ENCODE measurements at places on chromosomes 12 and 14. TPM values are rescaled to one million over a fixed set of nuclear protein-coding genes. Genes with fewer than 3 reads are reported as not detected.

- no peak for DNase-seq
Observed at GRCh38 chr14:36478782-36479181, 41.2 kb downstream of the NKX2-1 start.

DNA sequence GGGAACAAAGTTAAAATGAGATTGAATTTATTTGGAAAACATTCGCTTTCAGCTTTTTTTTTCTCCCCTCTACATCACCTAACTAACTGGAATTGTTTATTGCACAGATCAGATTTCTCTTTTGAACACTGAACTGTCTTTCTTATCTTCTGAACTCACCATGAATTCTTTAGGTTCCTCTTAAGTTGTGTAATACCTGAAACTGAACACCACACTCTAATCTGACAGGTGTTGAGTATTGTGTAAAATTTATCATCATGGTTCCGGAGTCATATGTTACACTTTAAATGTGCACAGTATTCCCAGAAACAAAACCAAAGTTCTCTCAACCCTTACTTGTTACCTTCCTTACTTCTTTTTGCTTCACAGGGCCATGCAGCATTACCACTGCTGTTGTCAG lies 66.8 kb downstream of the TGFB3 start:
- no peak for DNase-seq

GRCh38 chr12:93966516-93967133 lies 181.8 kb upstream of the PLXNC1 start:
- DNase-seq, result no peak

- no peak for DNase-seq
Observed at GRCh38 chr12:132596016-132596415, 14.4 kb downstream of the LRCOL1 start.

GRCh38 chr14:23071921-23072539 lies 14.7 kb upstream of the CDH24 start:
- no peak for DNase-seq

DNA sequence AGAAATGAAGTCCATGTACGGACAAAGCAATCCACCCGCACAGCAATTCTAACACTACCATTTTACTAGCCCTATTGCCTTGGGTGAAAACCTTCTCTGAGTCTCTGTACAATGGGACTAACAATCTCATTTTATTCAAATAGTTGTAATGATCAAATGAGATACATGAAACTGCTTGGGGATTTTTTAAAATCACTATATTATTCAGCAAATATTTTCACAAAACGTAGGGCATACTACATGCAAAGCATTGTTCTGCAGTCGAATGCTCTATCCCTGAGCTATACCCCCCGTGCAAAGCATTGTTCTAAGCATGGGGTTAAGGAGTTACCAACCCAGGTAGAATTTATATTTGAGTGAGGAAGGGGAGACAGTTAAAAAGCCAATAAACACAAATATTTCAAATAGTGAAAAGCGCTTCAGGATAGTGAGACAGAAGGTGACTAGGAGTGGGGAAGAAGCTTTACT lies 554 bp upstream of the ATF7 start:
- DNase-seq, result no peak

Gene RBM25
- 96.8 TPM for total RNA-seq

Gene TMCC3
- total RNA-seq, result 11.7 TPM

Measured in urinary bladder (tissue), 4 donors.